ENCODE measurements at places on chromosomes 3 and 15.

DNA sequence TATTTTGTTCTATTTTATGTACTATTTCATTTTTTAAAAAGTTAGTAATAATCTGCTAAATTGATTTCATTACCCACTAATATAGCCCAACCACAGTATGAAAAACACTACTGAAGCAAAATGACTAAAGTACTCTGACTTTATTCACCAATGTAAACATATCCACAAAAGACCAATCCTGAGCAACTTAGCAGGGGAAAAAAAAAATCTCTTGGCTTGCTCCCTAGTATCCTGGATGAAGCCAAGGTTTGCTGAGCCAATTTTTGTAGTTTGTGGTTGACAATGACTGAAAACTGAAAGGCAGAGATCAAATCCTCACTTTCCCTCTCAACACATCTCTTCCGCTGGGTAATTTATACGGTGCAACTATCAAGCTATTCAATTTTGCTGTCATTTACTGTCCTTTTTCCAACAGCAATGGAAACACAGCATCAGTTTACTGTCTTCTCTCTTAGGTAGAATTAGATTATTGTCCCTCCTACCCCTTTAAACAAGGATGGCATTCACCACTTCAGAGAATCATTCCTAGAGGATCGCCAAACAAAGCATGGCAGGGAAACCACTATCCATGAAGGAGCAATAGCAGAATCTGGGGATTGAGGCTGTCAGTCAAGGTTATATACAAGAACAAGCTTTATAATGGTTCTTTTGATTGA is 149.7 kb downstream of the THRB start:
- H3K36me3 ChIP-seq: no peaks in the 10 kb centered on the region
- no peaks in the 10 kb centered on the region for H3K27me3 ChIP-seq
- DNase-seq: no peak
- H3K27ac ChIP-seq: no peak overlapping the region

GRCh38 chr3:54968546-54969172 is 40.8 kb upstream of the LRTM1 start:
- H3K27ac ChIP-seq: no peak overlapping the region
- H3K4me3 ChIP-seq: no peak overlapping the region
- H3K36me3 ChIP-seq: no peaks in the 10 kb centered on the region
- H3K4me1 ChIP-seq: no peaks in the 10 kb centered on the region

DNA sequence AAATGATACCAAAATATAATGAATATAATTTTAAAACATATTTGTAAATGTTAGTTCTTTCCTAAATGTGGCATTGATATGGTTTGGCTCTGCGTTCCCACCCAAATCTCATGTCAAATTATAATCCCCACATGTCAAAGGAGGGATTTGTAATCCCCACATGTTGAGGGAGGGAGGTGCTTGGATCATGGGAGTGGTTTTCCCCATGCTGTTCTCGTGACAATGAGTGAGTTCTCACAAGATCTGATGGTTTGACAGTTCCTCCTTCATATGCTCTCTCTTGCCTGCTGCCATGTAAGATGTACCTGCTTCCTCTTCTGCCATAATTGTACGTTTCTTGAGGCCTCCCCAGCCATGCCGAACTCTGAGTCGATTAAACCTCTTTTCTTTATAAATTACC is 12.0 kb downstream of the CGGBP1 start:
- no peak for DNase-seq
- no peaks in the 10 kb centered on the region for H3K36me3 ChIP-seq
- H3K4me1 ChIP-seq: peaks cover 15% of the 10 kb centered on the region
- no peak overlapping the region for H3K27ac ChIP-seq
- no peak overlapping the region for H3K4me3 ChIP-seq

- peak; percentile 1 for DNase-seq
- no peak overlapping the region for H3K27ac ChIP-seq
- no peaks in the 10 kb centered on the region for H3K27me3 ChIP-seq
- no peaks in the 10 kb centered on the region for H3K4me1 ChIP-seq
- H3K36me3 ChIP-seq: no peaks in the 10 kb centered on the region
These were observed 196.8 kb downstream of the XXYLT1 start for GRCh38 chr3:195073866-195074860.

- H3K27me3 ChIP-seq: peaks cover 19% of the 10 kb centered on the region
- no peak overlapping the region for H3K4me3 ChIP-seq
- no peak for DNase-seq
- H3K4me1 ChIP-seq: no peaks in the 10 kb centered on the region
- no peaks in the 10 kb centered on the region for H3K36me3 ChIP-seq
- no peak overlapping the region for H3K27ac ChIP-seq
These were observed 130.6 kb downstream of the CCNL1 start for GRCh38 chr3:157029365-157029790.

DNA sequence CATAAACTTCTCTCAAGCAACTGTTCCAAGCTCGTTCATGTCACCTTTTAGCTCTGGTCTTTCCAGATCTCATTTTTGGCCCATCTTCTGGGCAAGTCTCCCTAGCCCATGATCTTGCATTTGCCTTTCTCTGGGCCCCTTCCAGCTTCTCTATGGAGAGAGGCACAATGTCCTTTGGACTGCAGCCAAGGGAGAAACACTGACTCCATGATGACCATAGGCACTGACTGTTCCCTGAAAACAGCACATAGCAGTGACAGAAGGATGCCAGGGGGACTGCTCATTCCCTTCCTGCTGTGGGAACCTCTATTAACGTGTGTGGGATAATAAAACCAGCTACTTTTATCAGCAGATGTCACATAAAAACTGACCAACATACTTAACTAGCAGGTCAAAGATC is 60.3 kb downstream of the STRIT1 start:
- H3K4me3 ChIP-seq: no peak overlapping the region
- DNase-seq: no peak
- no peaks in the 10 kb centered on the region for H3K4me1 ChIP-seq

DNA sequence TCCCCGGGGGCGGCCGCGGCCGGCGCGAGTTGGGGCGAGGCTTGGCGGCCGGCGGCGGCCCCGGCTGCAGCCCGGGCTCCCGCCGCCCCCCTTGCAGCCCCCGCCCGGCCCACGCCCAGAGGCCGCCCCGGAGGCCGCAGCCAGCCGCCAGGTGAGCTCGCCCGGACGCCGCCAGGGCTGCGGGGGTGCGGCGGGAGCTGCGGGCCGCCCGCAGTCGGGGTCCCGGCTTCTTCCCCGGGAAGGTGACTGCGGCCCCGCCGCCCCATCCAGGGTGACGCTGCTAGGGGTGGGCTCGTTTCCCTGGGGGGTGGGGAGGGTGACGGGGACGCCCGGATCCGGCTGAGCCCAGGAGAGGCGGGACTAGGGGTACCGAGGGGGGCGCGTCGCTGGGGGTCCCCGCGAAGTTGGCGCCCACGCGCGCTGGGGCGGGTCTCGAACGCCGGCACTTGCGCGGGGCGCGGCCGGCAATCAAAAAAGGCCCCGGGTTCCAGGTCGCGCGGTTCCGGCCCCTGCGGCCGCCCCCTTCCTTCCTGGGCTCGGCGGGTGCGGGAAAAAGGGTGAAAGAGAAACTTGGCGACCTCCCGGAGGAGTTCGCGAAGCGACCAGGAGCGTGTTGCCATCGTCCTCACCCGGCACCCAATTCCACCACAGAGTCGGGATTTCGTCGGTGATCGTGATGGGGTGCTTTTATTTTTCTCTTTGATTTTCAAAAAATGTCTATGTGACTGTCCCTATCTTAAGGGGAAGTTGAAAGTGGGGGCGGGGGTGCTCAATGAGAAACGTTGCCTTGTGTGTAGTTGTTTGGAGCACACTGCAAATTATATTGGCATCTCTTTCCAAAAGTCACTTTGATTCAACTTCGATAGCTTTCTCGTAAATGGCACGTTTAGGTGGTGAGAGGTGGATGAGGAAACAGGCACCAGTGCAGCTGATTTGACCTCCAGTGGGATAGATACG is 619 bp downstream of the ATXN7 start:
- H3K36me3 ChIP-seq: peaks cover 27% of the 10 kb centered on the region
- H3K4me1 ChIP-seq: peaks cover 59% of the 10 kb centered on the region
- no peaks in the 10 kb centered on the region for H3K27me3 ChIP-seq
- peak overlapping the region; percentile 84 for H3K4me3 ChIP-seq
- peak overlapping the region; percentile 92 for H3K27ac ChIP-seq

DNA sequence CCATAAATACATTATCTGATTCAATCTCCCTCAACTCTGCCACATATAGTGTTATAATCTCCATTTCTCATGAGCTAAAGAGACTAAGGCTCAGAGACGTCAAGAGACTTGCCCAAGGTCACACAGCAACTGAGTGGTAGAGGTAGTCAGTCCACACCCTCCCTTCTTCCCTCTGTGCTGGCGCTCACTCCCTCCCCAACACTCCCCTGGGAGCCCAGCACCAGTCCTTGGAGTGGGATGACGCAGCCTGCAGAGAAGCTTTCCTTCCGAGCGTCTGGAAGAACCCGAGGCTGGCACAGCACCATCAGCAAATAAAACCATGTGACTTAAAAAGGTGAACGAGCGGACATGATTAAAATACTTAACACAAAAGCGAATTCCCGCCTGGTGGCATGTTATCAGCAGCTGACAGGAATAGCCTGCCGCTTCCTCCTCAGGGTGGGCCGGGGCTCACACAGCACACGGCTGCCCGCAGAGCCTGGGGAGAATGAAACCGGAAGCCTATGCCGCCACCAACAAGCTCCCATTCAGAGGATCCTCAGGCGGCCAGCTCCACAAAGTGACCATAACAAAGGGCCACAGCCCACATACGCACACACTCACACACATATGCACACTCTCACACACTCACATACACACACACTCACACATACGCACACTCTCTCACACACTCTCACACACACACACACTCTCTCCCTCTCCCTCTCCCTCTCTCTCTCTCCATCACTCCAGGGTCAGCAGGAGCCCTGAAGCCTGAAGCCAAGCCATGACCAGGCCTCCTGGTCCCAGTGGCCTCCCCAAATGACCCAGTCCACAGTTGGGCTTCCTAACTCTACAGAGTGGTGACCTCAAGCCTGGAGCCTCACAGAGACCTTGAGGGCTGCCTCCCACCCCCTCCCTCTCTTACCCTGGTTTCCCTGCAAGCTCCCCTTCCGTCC is 120.5 kb downstream of the XXYLT1 start:
- H3K27ac ChIP-seq: peak overlapping the region; percentile 36
- peaks cover 6% of the 10 kb centered on the region for H3K27me3 ChIP-seq
- peaks cover 24% of the 10 kb centered on the region for H3K4me1 ChIP-seq
- H3K4me3 ChIP-seq: peak overlapping the region; percentile 23

DNA sequence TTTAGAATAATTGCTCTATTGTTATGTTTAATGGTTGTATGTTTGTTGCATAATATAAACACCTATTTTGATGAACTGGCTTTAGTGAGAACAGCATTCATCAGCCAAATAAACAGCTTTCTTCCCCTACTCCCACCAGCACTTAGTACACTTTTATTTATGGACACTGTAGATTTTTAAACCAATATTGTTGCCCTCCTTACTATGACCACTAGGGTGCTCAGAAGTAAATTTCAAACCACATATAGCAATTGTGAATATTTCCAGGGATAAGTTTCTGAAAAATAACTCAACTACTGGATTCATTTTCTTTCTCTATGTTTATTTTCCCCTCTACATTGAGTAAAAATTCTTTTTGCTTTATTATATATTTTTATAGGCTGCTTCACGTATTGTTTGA is 84.7 kb upstream of the PTX3 start:
- H3K4me3 ChIP-seq: no peak overlapping the region
- H3K27me3 ChIP-seq: no peaks in the 10 kb centered on the region
- no peak overlapping the region for H3K27ac ChIP-seq
- H3K36me3 ChIP-seq: no peaks in the 10 kb centered on the region

DNA sequence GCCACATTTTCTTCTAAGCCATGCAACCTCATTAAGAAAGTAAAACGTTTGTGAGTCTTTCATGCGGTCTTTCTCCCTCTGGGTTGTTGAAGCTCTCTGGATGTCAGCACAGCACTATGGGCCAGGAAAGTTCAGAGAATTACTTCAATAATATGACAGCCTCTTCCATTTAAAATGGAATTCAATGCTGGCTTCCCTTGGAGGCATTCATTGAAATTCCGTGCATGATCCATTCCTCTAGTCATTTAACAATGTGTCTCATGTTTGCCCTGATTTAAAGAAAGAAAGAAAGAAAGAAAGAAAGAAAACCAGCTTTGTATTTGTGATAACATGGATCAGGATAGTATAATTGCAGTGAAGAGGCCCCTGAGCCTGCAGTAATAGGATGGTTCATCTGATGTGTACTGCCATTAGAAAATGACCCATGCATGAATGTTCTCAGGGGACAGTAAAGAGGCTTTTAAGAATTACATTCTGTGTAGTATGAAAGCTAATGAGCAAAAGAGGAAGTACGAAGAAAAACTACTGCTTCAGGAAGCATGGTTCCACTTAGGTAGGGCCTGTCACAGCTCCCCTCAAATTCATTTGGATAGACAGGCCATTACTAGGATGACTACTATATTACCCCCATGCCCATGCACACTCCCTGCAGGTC is 146.0 kb downstream of the ARPP21 start:
- no peaks in the 10 kb centered on the region for H3K4me1 ChIP-seq
- no peaks in the 10 kb centered on the region for H3K36me3 ChIP-seq
- no peaks in the 10 kb centered on the region for H3K27me3 ChIP-seq
- no peak overlapping the region for H3K27ac ChIP-seq

- peaks cover 14% of the 10 kb centered on the region for H3K36me3 ChIP-seq
- peaks cover 9% of the 10 kb centered on the region for H3K4me1 ChIP-seq
- H3K27me3 ChIP-seq: no peaks in the 10 kb centered on the region
- DNase-seq: peak; percentile 48
- H3K27ac ChIP-seq: no peak overlapping the region
- no peak overlapping the region for H3K4me3 ChIP-seq
These were observed 16.8 kb downstream of the RPUSD3 start for GRCh38 chr3:9826815-9827573.

DNA sequence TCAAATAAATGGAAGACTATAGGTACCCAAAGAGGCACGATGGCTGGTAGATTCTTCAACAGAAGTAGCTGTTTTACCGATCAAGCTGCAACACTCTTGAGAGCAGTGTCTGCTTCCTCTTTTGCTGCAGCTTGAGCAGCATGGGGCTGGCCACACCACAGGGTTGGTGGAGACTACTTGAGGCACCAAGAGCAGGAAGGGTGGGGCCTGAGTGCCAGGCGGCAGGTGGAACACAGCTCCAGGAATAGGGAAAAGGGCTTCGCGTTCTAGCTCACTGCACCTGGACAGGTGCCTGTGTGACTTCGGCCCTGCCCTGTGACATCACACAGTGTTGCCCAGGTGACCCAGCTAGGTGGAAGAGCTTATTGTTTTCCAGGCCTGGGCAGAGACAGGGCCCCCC is at the start of gene CCDC33:
CCDC33 (plus strand) TSS at position 365 of the 400 bp plus-strand sequence. CDS start 394 bp downstream, outside the sequence.
- H3K27ac ChIP-seq: peak within 1 kb of the TSS; percentile 33
- H3K4me3 ChIP-seq: no peak within 1 kb of the TSS
- no peak for DNase-seq
- no peaks in the 10 kb centered on the region for H3K4me1 ChIP-seq
- no peaks in the 10 kb centered on the region for H3K36me3 ChIP-seq

DNA sequence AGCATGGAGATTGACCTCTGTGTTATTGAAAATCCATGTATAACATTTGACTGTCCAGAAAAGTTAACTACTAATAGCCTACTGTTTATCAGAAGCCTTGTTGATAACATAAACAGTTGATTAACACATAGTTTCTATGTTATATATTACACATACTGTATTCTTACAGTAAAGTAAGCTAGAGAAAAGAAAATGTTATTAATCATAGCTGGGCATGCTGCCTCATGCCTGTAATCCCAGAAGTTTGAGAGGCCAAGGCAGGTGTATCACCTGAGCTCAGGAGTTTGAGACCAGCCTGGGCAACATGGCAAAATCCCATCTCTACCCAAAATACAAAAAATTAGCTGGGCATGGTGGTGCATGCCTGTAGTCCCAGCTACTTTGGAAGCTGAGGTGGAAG is 163.3 kb downstream of the EPHA6 start:
- H3K4me3 ChIP-seq: no peak overlapping the region
- DNase-seq: no peak
- H3K27me3 ChIP-seq: no peaks in the 10 kb centered on the region
- no peaks in the 10 kb centered on the region for H3K36me3 ChIP-seq

GRCh38 chr3:149419816-149420215 is 42.4 kb upstream of the TM4SF1 start:
- H3K27me3 ChIP-seq: peaks cover 4% of the 10 kb centered on the region
- no peak overlapping the region for H3K4me3 ChIP-seq
- no peaks in the 10 kb centered on the region for H3K4me1 ChIP-seq
- no peak for DNase-seq
- no peak overlapping the region for H3K27ac ChIP-seq
